ENCODE measurements at places on chromosomes 2 and 18.

DNA sequence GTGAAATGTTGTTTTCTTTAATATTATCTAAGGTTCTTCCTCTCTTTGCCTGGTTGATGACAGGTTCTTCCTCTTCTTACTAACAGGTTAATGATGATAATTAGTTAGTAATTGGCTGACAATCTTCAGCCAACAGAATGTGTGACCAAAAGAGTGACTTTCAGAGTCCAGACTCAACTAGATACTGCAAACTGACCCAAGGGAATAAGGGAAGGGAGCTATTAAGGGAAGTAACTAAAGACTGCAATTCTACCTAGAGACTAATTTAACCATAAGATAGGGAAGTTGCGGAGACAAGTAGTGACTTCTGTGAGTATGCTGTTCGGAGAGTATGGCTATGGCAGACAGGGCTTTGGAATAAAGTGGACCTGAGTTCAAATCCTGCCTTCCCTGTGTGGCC is 127.3 kb upstream of the TACR1 start:
- no peak for DNase-seq

DNA sequence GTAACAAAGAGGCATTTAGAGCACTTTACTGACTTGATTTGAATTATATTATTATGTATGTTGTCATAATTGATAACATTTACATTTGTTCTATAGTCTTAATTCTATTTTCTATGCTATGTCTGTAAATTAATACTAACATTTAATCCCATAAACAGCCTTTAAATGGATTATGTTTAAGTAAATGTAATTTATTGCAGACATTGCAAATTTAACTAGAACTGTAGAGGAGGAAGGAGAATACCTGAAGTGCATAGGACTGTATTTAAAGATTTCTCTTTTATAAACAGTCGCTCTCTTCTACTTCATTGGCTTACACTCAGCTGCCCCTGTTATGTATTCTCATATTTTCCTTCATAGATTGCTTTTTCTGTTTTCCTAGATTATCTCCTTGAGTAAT is 92.4 kb downstream of the SPAG16 start:
- DNase-seq: no peak

GRCh38 chr2:169860149-169860548 is 32.9 kb downstream of the UBR3 start:
- no peak for DNase-seq

DNA sequence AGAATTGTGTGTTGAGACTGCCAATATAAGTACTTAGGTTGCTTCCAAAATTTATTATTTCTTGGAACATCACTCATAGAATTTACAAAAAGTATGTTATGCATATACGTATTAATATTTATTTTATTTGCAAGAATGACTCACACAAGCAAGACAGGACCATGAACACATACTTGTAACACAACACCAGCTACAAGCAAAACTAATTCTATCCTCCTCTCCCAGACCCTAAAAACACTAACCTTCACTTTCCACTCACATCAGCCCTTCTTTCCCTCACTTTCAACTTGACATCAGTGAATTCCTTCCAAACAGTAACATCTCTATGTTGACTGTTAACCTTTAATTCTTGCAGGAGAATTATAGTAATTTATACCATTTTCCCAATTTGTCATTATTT is 24.3 kb downstream of the OSBPL1A start:
- no peak for DNase-seq

DNA sequence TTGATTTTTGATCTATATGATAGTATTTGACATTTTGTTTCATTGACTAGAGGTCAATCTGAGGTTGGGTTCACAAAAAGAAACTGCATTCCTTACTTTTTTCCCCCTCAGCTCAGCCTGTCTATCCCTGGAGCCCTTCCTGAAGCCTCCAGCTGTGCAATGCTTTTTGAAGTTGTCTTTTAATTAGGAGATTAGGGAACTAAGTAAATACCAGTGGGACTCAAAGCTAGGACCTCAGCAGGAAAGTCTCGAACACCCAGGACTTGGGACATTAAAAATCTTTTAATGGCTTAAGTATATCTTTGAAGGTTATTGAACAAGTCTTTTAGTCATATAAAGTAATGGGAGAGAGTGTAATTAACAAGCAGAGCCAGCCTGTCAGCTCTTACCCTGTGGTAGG is 220.2 kb downstream of the PDE11A start:
- DNase-seq: no peak

DNA sequence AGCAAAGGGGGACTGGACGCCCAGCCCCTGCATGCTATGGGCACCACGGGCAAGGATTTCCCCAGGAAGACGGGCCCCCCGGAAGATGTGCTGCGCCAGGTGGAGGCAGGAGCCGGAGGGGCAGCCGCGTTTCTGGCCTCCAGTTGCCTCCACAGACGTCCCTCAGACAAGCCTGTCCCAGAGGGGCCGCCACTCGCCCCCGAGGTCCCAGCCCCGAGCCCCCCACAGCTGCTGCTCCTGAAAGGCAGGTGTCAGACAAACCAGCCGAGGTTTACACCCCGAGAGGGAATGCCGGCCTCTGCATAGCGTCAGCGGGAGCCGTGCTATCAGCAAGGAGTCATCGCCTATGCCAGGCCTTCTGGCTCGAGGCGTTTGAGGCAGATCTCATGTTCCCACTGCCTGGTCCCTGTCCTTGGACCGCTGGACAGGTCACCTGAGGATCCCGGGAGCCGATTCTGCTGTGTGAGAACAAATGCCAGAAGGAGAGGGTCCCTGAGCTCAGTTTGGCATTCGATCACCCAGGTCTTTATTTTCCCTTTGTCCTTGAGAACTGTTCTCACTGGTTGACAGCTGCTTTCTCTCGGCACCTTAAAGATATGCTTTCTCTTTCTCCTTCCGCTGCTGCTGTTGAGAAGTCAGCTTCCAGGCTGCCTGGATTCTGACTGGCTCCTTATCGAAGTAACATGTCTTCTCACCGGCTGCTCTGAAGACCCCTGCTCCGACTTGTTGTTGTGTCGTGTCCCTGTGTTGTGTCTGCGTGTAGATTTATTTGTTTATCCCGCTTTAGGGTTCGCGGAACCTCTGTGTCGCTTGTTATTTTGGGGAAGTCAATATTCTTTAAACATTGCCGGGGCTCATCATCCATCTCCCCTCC is 20.6 kb downstream of the CROCC2 start:
- DNase-seq: no peak

DNA sequence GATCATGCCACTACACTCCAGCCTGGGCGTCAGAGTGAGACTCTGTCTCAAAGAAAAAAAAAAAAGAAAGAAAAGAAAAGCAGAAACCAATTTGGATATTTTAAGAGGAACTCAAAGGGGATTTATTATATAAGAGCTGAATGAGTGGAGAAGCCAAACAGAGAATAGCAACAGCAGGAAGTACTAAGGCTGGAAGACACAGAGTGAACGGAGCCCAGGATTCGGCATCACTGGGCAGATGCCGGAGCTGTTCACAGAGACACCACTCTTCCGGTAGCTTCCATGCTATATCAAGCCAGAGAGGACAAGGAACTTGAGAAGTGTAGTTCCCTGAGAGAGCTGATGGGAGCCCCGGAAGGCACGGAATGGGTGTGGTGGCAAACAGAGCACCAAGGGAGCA is 47.0 kb upstream of the CABLES1 start:
- no peak for DNase-seq

GRCh38 chr2:126913881-126914615 is 15.4 kb downstream of the TEX51 start:
- DNase-seq: no peak

DNA sequence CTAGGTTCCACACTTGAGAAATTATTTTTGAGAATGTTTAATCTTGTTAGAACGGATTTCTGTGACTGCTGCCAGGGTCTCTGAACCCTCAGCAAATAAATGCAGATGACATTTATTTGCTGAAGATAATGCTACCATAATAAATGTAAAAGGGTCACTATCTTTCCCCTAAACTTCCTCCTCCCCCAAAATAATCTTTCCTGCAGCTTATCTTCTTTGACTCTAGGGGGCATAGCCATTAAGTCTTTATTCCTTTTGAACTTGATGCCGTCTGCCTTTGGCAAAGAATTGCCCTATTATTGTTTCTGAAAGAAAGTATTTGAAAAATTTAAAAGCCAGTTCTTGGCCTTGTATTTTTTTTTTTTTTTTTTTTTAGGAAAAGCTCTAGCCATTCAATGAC is 63.6 kb upstream of the ACSL3 start:
- DNase-seq: no peak

DNA sequence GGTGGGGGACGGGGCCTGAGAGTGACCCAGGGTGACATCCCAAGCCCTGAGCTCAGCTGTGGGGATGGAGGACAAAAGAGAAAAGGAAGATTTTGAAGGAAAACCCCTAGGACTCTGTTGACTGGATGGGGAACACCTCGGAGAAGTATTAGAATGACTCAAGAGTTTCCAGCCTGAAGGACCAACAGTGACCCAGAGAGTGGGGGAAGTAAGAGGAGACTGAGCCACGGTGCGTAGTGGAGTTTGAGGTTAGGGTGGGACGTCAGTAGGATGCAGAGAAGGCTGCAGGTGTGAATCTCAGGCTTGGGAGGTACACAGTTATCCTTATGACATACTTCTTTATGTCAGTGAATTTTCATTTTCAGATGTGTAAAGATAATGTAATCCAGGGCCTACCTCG is 119.5 kb downstream of the NCK2 start:
- no peak for DNase-seq

GRCh38 chr2:143575340-143575739 is 446.1 kb downstream of the ARHGAP15 start:
- no peak for DNase-seq

DNA sequence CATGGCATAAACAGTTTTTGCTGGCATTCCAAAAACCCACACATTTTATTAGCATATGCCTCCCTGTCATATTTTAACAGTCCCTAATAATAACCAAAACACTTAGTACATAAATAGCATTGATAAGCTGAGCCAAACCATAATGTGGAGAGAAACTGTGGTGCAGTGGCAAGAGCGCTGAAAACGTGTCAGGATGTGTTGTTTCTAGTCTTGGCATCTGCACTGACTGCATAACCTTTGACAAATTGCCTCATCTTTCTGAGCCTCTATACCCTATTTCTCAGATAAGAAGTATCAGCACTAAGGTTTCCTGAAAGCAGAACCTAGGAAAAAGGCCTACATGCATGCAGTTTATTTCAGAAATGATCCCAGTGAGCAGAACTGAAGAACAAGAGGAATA is 41.4 kb downstream of the RAD51AP2 start:
- no peak for DNase-seq

GRCh38 chr18:67354091-67354490 is 162.4 kb downstream of the DSEL start:
- no peak for DNase-seq

GRCh38 chr2:120797421-120798221 is 62.0 kb downstream of the GLI2 start:
- DNase-seq: no peak

DNA sequence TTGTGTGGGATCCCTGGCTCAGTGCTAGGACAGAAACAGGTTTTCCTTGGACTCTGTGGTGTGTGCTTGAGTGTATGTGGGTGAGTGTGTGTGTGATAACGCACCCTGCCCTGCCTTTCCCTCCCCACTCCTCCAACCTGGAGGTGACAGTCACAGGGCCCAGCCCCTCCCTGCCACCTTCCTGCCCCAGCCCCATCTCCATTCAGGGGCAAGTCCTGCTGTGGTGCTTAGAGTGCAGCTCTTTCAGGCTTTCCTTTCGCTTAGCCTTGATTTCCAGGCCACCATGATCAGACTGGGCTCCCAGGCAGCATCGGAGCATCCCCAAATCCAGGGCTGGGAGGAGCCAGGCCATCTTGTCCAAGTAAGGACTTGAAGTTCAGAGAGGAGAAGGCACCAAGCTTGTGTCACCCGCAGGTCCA is 185.2 kb downstream of the ZFP36L2 start:
- no peak for DNase-seq

DNA sequence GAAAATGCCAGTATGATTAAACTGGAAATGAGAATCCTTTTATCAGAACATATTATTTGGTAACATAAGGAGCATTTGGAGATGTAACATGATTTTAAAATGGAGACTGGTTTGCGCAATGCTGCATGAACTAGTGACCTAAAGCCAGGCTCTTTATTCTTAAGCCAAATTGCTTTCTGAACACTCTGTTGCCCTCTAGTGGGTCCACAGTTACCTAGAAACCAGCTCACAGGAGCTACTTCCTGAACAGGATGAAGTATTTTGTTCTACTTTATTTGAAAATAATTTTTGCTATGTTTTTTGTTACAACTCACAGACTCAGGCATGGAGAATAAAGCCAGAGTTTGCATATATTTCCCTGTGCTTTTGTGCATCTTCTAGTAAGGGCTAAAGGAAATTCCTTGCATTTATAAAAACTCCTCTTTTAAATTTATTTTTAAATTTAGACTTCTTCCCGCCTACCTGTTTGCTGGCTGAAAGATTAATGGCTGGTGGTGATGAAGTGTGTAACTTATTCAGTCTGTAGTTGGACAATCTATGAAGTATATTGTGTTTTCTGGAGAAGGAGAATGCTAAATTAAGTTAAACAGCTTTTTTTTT is 146.7 kb downstream of the PARD3B start:
- no peak for DNase-seq

DNA sequence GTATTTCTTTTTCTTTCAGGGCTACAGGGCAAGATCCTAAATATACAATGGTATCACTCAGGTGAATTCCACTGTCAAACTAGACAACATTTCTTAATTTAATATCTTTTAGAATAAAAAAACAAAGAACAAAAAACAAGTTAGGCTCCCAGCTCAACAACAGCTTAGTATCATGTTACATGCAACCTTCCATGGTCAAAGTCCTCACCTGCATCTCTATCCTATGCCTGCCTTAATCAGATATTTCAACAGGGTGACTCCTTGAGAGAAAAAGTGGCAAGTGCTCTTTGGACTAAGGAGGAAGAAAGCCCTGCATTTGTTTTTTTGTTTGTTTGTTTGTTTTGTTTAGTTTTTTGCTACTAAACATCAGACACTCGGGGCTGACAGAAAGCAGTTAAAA is 50.2 kb downstream of the WDFY1 start:
- no peak for DNase-seq

DNA sequence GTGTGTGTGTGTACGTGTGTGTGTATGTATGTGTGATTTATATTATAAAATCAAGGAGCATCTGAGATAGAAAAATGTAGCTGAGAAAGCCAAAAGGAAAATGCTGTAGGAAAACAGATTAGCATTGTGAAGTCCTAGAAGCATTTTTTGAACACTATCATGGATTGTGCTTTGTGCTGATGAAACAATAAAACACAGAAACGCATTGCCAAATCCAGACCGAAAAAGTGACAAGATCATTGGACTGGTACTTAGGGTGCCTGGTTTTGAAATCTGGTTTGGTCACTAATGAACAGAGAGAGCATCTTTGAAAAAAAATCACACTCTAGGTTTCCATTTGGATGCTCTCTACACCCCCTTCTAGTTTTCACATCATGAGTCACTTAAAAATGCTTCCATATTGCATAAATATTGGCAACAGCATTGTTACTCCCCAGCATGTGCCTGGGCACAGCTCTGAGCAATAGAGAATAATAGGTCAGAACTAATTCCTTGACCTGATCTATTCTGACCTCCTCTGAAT is 214.6 kb upstream of the LRRTM1 start:
- DNase-seq: no peak

DNA sequence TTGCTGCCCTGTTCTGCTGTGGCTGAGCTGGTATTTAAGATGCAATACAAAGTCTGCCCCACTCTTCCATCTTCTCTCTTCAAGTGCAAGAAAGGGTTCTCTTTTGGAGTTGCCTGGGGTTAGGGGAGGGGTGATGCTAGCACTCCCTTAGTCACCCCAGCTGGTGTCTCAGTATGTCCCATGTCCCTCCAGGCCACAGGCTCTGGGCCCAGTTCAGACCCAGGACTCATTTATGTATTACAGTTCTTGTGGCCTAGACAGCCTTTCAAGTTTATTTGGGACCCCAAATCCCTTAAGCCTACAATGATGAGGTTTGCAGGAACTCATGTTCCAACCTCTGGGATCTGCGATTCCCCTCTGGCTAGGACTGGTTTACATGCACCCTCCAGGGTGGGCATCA is 47.2 kb upstream of the CCDC141 start:
- DNase-seq: no peak

GRCh38 chr18:58324824-58325480 is 280.9 kb downstream of the NEDD4L start:
- no peak for DNase-seq
